ENCODE measurements at places on chromosomes 7 and 10. TPM values are rescaled to one million over a fixed set of nuclear protein-coding genes. Genes with fewer than 3 reads are reported as not detected.

GRCh38 chr7:20927976-20928375, 141.3 kb upstream of the SP8 start:
- H3K4me3 ChIP-seq = no peak overlapping the region
- no peaks in the 10 kb centered on the region for H3K4me1 ChIP-seq
- H3K36me3 ChIP-seq = no peaks in the 10 kb centered on the region
- no peaks in the 10 kb centered on the region for H3K27me3 ChIP-seq
- H3K27ac ChIP-seq = no peak overlapping the region

- no peak overlapping the region for H3K4me3 ChIP-seq
- DNase-seq = no peak
- H3K36me3 ChIP-seq = no peaks in the 10 kb centered on the region
Observed at GRCh38 chr7:150944066-150945042, 33.8 kb downstream of the KCNH2 start.

GRCh38 chr7:127530148-127530547, 55.2 kb downstream of the GCC1 start:
- H3K27ac ChIP-seq = no peak overlapping the region
- H3K27me3 ChIP-seq = peaks cover 31% of the 10 kb centered on the region
- no peak overlapping the region for H3K4me3 ChIP-seq
- no peaks in the 10 kb centered on the region for H3K36me3 ChIP-seq
- H3K4me1 ChIP-seq = no peaks in the 10 kb centered on the region

- H3K4me1 ChIP-seq = peaks cover 17% of the 10 kb centered on the region
- peak; percentile 19 for DNase-seq
- H3K36me3 ChIP-seq = no peaks in the 10 kb centered on the region
- peaks cover 60% of the 10 kb centered on the region for H3K27me3 ChIP-seq
- H3K4me3 ChIP-seq = peak within 1 kb of the TSS; percentile 65
- H3K27ac ChIP-seq = no peak within 1 kb of the TSS
Observed at GRCh38 chr7:146116521-146117222, at the start of gene CNTNAP2. Gene CNTNAP2, plus strand, starts transcription at chr7:146116801. Its CDS starts 76 bp downstream, at chr7:146116877.

DNA sequence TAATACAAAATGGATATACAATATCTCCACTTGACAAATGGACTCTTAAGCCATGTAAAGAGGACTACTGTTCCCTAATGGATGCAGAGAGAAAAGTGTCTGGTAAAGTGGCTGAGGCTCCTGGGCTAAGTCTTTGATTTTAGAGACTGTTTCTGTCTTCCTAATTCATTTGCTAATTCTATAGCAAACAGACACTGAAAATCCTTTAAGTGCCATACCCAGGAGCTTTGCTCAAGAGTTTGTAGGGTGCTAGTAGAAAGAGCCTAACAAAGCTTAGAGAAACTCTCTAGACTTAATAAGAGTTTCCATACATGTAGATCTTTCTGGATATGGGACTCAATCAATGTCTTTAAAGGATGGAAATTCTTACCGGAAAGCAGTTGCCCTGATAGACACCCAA, 16.7 kb downstream of the CEP55 start:
- H3K27me3 ChIP-seq = no peaks in the 10 kb centered on the region
- H3K36me3 ChIP-seq = no peaks in the 10 kb centered on the region
- DNase-seq = no peak
- H3K27ac ChIP-seq = no peak overlapping the region
- peaks cover 11% of the 10 kb centered on the region for H3K4me1 ChIP-seq
- H3K4me3 ChIP-seq = no peak overlapping the region

DNA sequence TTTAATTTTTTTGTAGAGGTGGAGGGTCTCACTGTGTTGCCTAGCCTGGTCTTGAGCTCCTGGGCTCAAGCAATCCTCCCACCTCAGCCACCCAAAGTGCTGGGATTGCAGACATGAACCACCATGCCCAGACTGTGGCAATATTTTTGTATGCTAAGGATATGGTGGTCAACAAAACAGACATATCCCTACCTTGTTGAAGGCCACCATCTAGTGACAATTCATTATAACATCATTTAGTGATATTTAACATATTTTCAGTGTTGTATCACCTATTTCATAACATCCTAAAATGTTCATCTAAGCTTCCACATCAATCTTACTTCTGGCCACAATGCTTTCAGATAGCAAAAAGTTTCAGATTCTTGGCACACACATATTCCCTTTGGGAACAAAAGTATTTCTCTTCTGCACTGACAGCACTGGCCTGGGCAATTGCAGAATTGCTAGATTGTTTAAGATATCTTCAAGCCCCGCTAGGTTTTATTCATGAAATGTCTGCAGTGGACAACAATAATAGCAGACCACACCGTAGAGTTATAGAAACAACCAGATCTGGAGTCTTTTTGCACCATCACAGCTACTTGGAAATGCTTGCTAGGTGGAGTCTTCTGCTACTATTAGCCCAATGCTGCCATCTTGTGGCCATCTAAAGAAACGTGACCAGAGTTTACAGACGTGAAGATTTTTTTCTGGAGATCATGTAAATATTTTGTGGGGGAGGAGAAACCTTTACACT, 58.4 kb downstream of the DNAJC12 start:
- DNase-seq = no peak
- no peaks in the 10 kb centered on the region for H3K27me3 ChIP-seq
- peaks cover 4% of the 10 kb centered on the region for H3K4me1 ChIP-seq
- no peak overlapping the region for H3K4me3 ChIP-seq

GRCh38 chr10:100065084-100065660, 16.5 kb downstream of the CPN1 start:
- H3K36me3 ChIP-seq = no peaks in the 10 kb centered on the region
- H3K4me3 ChIP-seq = no peak overlapping the region
- H3K4me1 ChIP-seq = no peaks in the 10 kb centered on the region
- peaks cover 26% of the 10 kb centered on the region for H3K27me3 ChIP-seq
- DNase-seq = no peak

GRCh38 chr10:17387861-17388503, 66.4 kb downstream of the ST8SIA6 start:
- H3K27ac ChIP-seq = peak overlapping the region; percentile 42
- DNase-seq = no peak
- no peaks in the 10 kb centered on the region for H3K36me3 ChIP-seq
- H3K4me1 ChIP-seq = peaks cover 10% of the 10 kb centered on the region
- H3K4me3 ChIP-seq = no peak overlapping the region

DNA sequence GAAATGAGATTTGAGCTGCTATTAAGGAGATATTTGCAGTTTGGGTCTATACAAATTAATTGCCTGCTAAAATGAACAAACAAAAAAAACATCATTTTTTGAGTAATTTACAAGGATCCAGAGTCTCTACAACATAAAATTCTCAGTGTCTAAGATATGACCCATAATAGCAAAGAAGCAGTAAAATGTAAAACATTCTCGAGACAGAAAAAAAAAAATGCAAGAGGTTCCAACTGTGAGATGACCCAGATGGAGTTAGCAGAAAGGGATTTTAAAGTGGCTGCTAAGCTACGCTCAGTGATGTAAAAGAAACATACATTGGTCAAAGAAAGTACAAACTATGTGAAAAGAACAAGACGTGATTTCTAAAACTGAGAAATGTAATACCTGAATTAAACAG, 471.0 kb downstream of the SH2D4B start:
- DNase-seq = no peak
- no peak overlapping the region for H3K4me3 ChIP-seq
- H3K4me1 ChIP-seq = no peaks in the 10 kb centered on the region
- no peaks in the 10 kb centered on the region for H3K36me3 ChIP-seq

DNA sequence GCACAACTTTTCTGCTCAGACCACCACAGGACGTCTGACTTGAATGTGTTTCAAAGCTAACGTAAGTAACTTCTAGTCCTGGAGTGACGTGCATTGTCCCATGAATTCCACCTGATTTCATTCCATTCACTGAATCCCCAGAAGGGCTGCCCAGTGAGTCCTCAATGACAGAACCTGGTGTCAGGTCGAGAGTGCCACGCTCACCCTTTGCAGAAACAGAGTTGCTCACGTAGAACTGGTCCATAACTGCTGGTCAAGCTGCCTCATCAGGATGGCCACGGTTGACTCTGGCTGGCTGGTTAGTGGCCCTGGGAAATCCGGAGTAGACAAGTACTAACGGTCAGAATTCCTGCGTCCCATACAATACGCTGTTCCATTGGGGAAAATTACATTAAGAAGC, 50.6 kb upstream of the UBE3C start:
- DNase-seq = no peak
- H3K27ac ChIP-seq = no peak overlapping the region
- H3K27me3 ChIP-seq = peaks cover 47% of the 10 kb centered on the region
- H3K4me1 ChIP-seq = no peaks in the 10 kb centered on the region
- no peak overlapping the region for H3K4me3 ChIP-seq
- H3K36me3 ChIP-seq = no peaks in the 10 kb centered on the region

GRCh38 chr7:30888747-30889146, 22.9 kb upstream of the AQP1 start:
- no peak overlapping the region for H3K4me3 ChIP-seq
- peak overlapping the region; percentile 16 for H3K27ac ChIP-seq
- H3K27me3 ChIP-seq = no peaks in the 10 kb centered on the region
- peaks cover 38% of the 10 kb centered on the region for H3K4me1 ChIP-seq
- no peaks in the 10 kb centered on the region for H3K36me3 ChIP-seq
- no peak for DNase-seq

DNA sequence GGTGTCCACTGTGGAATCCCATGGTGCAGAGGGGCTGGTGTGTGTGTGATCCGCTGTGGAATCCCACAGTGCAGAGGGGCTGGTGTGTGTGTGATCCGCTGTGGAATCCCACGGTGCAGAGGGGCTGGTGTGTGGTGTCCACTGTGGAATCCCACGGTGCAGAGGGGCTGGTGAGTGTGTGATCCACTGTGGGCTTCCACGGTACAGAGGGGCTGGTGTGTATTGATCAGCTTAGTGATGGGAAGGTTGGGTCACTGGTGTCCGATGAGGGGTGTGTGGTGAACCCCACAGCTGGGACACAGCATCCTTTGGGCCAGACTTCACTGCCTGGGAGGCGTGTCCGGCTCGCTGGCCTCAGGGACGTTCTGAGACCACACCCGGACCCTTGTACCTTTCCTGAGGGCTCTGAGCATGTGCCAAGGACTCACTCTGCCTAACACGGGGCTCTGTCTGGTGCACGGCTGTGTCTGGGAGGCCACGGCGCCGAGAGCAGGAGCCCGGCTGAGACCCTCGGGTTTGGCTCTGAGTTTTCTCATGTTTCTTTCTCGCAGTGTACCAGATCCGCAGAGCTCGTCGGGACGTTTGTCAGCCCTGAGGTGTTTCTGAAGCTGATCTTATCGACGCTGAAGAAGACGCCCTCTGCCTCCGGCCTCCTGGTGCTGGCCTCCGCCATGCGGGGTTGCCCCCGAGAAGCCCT, 29.3 kb upstream of the PRKAR1B start:
- peaks cover 65% of the 10 kb centered on the region for H3K36me3 ChIP-seq
- H3K27ac ChIP-seq = no peak overlapping the region
- H3K4me3 ChIP-seq = no peak overlapping the region
- no peaks in the 10 kb centered on the region for H3K27me3 ChIP-seq
- no peak for DNase-seq

- no peak for DNase-seq
- peaks cover 5% of the 10 kb centered on the region for H3K4me1 ChIP-seq
- no peaks in the 10 kb centered on the region for H3K36me3 ChIP-seq
- no peak overlapping the region for H3K4me3 ChIP-seq
Observed at GRCh38 chr10:124180044-124180745, 86.8 kb upstream of the CHST15 start.

- H3K36me3 ChIP-seq = no peaks in the 10 kb centered on the region
- peak within 1 kb of the TSS; percentile 75 for H3K4me3 ChIP-seq
- DNase-seq = peak; percentile 93
- peak within 1 kb of the TSS; percentile 83 for H3K27ac ChIP-seq
- H3K27me3 ChIP-seq = no peaks in the 10 kb centered on the region
- H3K4me1 ChIP-seq = peaks cover 14% of the 10 kb centered on the region
Observed at GRCh38 chr10:97632949-97633884, at the start of gene MORN4. Gene MORN4, minus strand, starts transcription at chr10:97633500. Its CDS starts 13,847 bp downstream, at chr10:97619653.

- DNase-seq = no peak
- no peak overlapping the region for H3K27ac ChIP-seq
- H3K27me3 ChIP-seq = peaks cover 29% of the 10 kb centered on the region
- H3K36me3 ChIP-seq = no peaks in the 10 kb centered on the region
- no peak overlapping the region for H3K4me3 ChIP-seq
- H3K4me1 ChIP-seq = no peaks in the 10 kb centered on the region
Observed at GRCh38 chr7:142553216-142553615, 196.1 kb upstream of the PRSS1 start.

GRCh38 chr7:47186316-47186715, 395.6 kb downstream of the TNS3 start:
- H3K4me1 ChIP-seq = peaks cover 66% of the 10 kb centered on the region
- no peaks in the 10 kb centered on the region for H3K36me3 ChIP-seq
- H3K4me3 ChIP-seq = no peak overlapping the region
- DNase-seq = no peak
- H3K27me3 ChIP-seq = no peaks in the 10 kb centered on the region

DNA sequence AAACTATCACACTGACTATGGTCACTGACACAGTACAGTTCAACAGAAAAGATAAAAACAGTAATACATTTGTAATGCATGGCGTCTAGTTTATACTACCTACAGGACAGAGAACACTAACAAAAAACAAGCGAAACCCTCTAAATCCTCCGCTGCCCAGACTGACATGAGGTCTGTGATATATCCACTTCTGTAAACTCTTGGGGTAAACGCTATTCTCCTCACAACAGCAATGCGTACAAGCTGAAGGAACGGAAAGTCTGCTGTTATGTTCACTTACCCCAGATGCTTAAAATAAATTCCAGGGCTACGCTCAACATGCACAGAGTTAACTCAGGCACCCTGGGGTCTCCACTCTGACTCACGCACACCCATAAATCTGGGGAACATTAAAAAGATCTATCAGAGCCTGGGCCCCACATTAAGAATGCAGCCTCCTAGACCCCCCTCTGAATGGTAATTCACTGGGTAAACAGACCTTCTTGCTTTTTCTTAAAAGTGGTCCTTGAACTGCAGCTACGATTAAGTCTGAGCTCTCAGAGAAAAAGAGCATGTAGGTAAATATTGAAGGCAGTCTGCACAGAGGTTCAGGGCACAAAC, 105.6 kb downstream of the CTBP2 start:
- H3K4me3 ChIP-seq = no peak overlapping the region
- H3K27ac ChIP-seq = no peak overlapping the region
- H3K36me3 ChIP-seq = no peaks in the 10 kb centered on the region
- H3K4me1 ChIP-seq = peaks cover 96% of the 10 kb centered on the region
- no peaks in the 10 kb centered on the region for H3K27me3 ChIP-seq

DNA sequence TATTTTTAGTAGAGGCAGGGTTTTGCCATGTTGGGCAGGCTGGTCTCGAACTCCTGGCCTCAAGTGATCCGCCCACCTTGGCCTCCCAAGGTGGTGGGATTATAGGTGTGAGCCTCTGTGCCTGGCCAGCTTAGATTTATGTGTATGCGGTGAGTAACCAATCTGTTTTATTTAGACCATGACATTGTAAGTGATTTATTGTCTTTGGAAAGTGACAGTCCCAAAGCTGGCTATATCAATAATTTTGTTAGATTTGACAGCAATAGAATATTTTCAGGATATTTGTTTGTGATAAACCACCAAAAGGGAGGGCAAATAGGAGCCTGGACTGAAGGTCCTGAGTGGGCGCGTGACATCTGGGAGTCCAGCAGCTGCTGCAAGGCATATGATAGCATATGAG, 75.7 kb downstream of the XRCC2 start:
- DNase-seq = no peak
- H3K4me3 ChIP-seq = no peak overlapping the region
- H3K27me3 ChIP-seq = peaks cover 15% of the 10 kb centered on the region

Gene LEP
- 0.14 TPM for total RNA-seq

Gene RGR
- 0.19 TPM for total RNA-seq

Gene PAPOLB
- 0.05 TPM for total RNA-seq
